Activated naive CD4-positive, alpha-beta T cell treated with anti-CD3 and anti-CD28 coated beads, Interleukin-2, amount 10 ng/mL, durations not matched to agents 7 days and 5 days (primary cell): ENCODE measurements at places on chromosomes 1 and 21.

GRCh38 chr1:77347646-77348045 is 65.8 kb downstream of the AK5 start:
- H3K36me3 ChIP-seq, result no peaks in the 10 kb centered on the region
- H3K27me3 ChIP-seq, result no peaks in the 10 kb centered on the region
- no peak for DNase-seq
- H3K27ac ChIP-seq, result no peak overlapping the region

DNA sequence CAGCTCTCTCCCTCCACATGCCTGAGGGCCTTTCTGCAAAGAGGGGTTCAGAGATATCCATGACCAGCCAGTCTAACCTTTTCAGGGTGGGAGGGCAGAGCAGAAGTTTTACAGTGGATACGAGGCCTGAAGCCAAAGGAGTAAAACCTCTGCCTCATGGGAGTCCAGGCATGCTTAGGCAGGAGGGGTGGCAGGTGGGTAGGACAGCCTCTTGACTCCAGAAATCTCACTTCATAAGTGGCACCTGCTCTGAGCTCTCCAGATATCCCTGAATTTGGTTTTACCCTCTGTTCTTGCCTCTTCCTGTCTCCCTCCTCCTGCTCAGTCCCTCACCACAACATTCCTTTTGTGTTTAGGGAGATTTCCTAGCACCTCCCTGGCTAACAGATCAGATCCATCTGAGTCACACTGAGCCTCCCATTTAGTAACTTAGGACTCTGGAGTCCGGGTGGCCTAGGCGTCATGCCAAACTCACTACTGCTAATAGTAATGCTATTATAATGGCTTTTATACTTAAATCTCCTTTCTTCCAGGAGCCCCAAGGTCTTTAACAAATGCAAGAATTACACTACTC is 201.0 kb downstream of the HS2ST1 start:
- no peaks in the 10 kb centered on the region for H3K4me1 ChIP-seq
- no peak overlapping the region for H3K4me3 ChIP-seq
- H3K27ac ChIP-seq, result no peak overlapping the region

DNA sequence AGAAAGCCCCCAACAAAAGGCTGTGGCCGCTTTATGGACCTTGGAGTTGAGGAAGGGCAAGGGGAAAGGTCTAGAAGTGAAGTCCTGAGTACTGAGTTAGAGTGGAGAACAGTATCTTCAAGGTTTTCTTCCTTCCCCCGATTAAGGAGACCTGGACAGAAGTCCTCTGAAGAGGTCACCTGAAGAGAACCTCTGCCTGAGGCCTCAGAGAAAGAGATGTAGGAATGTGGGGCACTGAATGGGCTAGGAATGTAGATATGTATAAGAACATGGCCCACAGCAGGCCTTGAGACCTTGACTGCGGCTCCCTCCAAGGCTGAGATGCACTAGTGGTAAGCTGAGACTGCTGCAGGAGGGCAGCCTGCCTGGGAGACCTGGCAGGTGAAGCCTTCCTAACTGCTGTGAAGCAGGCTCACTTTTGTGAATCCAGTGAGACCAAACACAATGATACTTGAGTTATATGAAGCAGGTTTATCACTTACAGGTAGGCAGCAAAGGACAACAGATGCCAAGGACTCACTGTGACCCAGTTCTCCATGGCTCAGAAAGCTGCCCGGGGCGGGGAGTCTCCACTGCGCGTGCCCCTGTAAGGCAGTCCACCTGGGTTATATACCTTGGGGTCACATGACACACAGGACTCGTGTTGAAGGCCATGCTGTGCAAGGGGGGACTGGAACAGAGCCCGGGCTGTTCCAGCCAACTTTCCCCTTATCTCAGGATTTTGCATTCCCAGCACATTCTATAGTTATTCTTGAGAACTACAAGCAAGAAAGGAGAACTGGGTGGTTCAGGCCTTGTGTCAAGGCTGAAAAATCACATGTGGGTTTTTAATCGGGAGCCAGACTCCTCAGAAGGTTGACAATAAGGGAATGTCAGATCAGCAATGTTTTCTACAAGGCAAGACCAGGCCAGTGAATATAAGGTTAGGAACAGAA is 78.8 kb upstream of the PPM1J start:
- peaks cover 6% of the 10 kb centered on the region for H3K27me3 ChIP-seq
- H3K4me1 ChIP-seq, result no peaks in the 10 kb centered on the region
- H3K27ac ChIP-seq, result no peak overlapping the region

DNA sequence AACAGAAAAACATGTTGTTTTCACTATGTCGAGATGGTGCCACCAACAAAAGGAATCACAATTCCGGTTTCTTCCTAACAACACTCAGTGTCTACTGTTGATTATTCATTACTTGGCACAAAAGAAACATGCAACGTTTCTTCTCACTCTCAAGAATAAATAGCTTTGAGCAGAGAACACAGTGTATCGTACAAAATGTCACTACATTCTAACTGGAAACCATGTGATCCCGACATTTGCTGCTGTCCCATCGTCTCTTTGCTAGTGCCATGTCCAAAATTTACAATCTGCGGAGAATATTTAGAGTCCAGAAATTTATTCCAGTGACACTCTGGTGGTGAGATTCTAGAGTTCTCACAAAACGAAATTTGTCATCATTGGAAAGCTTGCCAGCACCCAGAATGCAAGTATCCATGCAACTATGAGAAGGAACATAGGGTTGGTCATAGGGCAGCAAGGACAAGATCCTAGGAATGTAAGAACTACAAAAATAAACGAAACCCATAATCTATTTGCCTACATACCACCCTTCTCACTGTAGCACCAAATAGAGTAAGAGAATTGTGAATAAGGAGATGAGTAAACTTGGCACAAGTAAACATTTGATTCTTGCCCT is 505.1 kb downstream of the LTN1 start:
- H3K27ac ChIP-seq, result no peak overlapping the region
- H3K4me3 ChIP-seq, result no peak overlapping the region
- no peak for DNase-seq
- H3K4me1 ChIP-seq, result no peaks in the 10 kb centered on the region
- no peaks in the 10 kb centered on the region for H3K36me3 ChIP-seq
- peaks cover 6% of the 10 kb centered on the region for H3K27me3 ChIP-seq

DNA sequence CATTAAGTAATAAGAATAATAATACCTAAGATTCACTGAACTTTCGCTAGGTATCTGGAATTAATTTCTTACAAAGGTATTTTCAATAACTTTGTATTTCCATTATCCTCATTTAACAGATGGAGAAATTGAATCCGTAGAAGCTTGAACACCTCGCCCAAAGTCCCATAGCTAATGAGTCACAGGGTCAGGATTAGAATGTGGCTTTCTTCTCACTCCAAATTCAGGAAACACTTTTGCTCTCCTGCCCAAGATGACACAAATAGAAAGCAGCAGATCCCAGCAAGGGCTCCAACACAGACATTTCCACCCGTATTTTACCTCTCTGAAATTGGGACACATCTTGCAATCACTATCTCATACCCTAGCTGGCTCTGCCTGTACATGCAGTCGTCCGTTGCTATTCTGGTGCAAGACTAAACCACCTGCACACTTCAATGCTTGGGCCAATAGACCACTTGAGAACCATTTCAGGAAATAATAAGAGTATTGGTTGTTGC is 125.9 kb upstream of the GREM2 start:
- no peak overlapping the region for H3K4me3 ChIP-seq
- no peaks in the 10 kb centered on the region for H3K4me1 ChIP-seq
- no peak for DNase-seq
- no peaks in the 10 kb centered on the region for H3K27me3 ChIP-seq
- H3K27ac ChIP-seq, result no peak overlapping the region

GRCh38 chr1:99963041-99963795 is 6.6 kb upstream of the SLC35A3 start:
- no peaks in the 10 kb centered on the region for H3K27me3 ChIP-seq
- peaks cover 1% of the 10 kb centered on the region for H3K4me1 ChIP-seq
- no peaks in the 10 kb centered on the region for H3K36me3 ChIP-seq
- no peak overlapping the region for H3K4me3 ChIP-seq
- H3K27ac ChIP-seq, result no peak overlapping the region
- no peak for DNase-seq

DNA sequence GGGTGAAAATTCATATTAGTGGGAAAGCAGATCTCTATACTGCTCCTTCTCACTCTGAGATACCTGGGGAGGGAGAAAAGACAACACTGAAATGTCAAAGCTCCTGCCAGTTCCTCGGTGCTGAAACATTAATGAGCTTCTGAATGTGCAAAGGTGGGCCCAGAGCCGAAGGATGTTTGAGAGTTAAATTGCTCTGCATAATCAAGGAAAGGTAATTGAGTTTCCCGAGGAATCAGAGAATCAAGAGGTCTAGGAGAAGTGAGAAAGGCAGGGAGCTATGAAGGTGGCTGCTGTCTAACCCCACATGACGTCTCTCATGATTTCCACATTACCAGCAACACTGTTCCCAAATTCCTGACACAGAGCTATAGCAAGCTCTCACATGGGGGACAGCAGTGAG is 346.7 kb downstream of the SMYD3 start:
- DNase-seq, result no peak
- H3K36me3 ChIP-seq, result no peaks in the 10 kb centered on the region
- no peaks in the 10 kb centered on the region for H3K4me1 ChIP-seq

GRCh38 chr1:203555076-203555475 is 61.1 kb downstream of the OPTC start:
- DNase-seq, result no peak
- no peaks in the 10 kb centered on the region for H3K4me1 ChIP-seq
- no peaks in the 10 kb centered on the region for H3K36me3 ChIP-seq
- H3K4me3 ChIP-seq, result no peak overlapping the region
- peaks cover 35% of the 10 kb centered on the region for H3K27me3 ChIP-seq

GRCh38 chr1:18901952-18902522 is 318 bp downstream of the ALDH4A1 start:
- no peak for DNase-seq
- H3K4me3 ChIP-seq, result peak overlapping the region; percentile 95
- peak overlapping the region; percentile 95 for H3K27ac ChIP-seq
- H3K27me3 ChIP-seq, result no peaks in the 10 kb centered on the region
- H3K36me3 ChIP-seq, result no peaks in the 10 kb centered on the region

DNA sequence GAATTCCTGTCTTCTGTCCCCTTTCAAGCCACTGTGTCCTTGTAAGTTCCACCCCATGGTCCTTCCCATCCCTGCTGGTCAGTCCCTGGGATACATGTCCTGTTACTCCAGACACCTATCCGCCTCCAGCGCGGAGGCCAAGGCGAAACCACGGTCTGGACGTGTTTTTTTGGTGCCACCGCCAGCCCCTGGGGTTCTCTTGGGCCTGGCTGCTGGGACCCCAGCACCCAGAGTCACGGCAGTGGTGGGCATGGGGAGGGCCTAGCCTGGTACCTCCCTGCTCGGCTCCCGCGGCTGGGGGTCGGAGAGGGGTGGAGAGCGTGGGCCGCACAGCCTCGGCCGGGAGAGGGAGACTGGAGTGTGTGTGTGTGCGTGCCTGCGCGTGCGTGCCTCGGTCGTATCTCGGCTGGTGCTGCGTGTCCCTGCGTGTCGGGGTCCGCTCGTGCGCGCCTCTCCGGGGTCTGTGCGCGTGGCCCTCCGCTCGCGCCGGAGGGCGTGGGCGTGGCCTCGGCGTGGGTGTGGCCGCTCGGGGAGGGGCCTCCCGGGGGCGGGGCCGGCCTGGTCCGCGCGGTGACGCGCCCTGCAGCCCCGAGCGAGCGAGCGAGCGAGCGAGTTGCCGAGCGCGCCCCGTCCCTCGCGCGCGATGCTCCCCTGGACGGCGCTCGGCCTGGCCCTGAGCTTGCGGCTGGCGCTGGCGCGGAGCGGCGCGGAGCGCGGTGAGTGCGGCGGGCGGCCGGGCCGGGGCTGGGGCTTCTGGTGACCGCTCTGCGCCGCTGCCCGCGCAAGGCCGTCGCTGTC is at the start of gene VWA1:
Gene VWA1 (plus strand): TSS at position 585 of the 798 bp plus-strand sequence. CDS start 59 bp downstream, at position 644.
- H3K27ac ChIP-seq, result no peak within 1 kb of the TSS
- peak within 1 kb of the TSS; percentile 50 for H3K4me3 ChIP-seq
- no peaks in the 10 kb centered on the region for H3K36me3 ChIP-seq

DNA sequence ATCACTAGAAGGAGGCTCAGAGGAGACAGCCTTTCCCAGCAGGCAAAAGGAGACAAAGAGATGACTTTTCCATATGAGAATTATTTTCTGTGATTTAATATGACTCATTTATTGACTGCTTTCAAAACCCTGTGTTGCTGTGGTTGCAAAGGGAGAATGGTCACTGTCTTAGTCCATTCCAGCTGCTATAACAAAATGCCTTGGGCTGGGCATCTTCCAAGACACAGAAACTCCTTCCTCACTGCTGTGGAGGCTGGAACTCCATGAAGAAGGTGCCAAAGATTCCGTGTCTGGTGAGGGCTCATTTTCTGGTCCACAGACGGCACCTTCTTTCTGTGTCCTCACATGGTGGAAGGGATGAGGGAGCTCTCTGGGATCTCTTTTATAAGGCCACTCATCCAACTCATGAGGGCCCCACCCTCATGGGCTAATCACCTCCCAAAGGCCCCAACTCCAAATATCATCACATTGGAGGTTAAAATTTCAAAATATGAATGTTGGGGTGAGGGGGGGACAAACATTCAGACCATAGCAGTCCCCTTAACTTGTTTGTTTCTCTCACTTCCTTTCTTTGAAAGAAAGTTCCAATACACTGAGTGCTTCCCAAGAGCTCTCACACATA is 252.1 kb upstream of the RAB4A start:
- no peaks in the 10 kb centered on the region for H3K36me3 ChIP-seq
- no peak overlapping the region for H3K27ac ChIP-seq
- DNase-seq, result no peak
- H3K4me1 ChIP-seq, result no peaks in the 10 kb centered on the region

GRCh38 chr1:12134716-12135115 is 32.1 kb upstream of the TNFRSF1B start:
- H3K27ac ChIP-seq, result no peak overlapping the region
- H3K4me1 ChIP-seq, result peaks cover 35% of the 10 kb centered on the region
- no peak for DNase-seq
- H3K4me3 ChIP-seq, result no peak overlapping the region
